Muscle of arm (tissue), 14 donors: ENCODE measurements at places on chromosomes 2 and 18.

GRCh38 chr2:164146441-164146840, 410.6 kb upstream of the FIGN start:
- DNase-seq, result no peak

DNA sequence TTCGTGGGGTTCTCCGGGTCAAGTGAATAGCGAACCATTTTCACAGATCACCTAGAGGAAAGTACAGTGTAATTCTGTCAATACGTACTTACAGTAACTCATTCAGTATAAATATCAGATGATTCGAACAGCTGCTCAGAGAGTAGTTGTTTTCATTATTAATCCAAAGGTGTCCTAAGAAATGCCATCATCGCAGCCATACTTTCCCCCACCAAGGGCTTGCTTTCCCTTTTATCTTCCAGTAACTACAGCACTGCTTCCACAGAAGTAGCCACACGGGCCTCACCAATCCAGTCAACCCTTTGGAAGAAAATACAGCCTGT, 4.5 kb upstream of the C18orf32 start:
- no peak for DNase-seq

DNA sequence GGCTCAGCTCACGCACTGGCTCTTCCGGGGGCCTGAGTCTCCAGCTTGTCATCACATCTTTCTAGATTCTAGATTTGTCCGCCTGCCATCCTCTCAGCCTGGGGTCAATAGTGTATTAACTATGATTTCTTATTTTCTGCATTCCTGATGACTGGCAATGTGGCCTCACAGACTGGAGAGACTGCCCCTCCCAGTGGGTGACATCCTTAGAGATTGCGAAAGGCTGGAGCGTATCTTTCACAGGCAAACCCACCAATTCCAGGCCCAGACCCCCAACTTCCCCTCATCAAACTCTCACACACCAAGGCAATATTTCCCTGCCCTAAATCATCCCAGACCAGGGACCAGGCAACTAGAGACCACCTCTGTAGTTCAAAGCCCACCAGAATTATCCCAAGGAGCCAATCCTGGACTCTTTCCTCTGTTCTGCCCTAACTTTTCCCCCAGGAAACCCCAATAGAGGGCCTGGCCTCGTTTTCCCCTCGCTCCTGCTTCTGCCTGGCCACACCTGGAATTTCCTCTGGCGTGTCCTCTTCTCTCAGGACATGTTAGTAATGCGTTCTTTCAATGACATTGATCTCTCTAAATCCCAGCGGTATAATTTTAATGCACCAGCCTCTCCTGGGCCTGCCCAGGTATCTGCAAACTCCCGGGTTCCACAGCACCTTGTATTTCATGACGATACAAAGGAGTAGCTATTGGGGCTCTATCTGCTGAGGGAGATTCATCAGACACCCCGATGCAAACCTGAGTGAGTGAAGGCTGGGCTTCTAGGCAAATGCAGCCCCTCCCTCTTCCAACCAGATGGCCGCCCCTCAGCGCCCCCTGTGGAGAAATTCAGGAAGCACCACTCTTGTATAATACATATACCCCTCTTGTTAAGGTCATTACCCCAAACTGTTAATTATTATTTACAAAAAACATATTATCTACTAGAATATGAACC, 2.4 kb upstream of the KCNF1 start:
- no peak for DNase-seq

GRCh38 chr2:200702044-200702443, 109.7 kb upstream of the BZW1 start:
- DNase-seq, result no peak

DNA sequence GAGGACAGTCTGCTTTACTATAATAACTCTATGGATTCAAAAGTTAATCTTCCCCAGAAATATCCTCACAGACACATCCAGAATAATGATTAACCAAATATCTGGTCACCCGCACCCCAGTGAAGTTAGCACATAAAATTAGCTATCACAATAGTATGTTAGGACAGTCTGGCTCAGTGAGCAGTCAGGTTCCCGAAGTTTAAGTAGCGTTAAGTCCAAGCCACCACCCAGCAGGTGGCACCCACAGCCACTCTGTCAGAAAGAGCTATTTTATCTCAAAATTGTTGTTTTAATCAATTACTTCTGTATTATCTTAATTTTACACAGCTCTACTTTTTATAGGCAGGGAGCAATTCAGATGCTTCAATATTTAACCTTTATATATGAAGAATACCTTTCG, 537.5 kb downstream of the MBD2 start:
- DNase-seq, result no peak
